T follicular helper cell (primary cell): ENCODE measurements at places on chromosomes 11 and 22.

DNA sequence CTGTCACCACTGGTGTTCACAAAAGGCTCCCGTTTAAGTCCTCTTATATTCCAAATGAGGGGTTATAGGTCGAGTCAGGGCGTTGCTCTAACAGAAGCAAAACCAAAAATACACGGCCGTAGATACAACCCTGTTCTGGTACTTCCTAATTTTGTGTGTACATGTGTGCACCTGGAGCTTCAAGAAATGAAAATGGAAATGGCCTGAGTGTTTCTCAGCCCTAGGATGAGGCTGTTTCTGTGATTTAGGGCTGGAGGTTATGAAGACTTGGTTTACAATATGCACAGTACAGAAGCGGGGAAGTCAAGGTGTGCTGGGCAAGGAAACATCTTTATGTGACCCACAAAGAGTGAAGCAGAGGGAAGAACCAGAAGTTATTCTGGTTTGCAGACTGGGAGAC is 110.4 kb upstream of the OR4B1 start:
- no peak for DNase-seq

DNA sequence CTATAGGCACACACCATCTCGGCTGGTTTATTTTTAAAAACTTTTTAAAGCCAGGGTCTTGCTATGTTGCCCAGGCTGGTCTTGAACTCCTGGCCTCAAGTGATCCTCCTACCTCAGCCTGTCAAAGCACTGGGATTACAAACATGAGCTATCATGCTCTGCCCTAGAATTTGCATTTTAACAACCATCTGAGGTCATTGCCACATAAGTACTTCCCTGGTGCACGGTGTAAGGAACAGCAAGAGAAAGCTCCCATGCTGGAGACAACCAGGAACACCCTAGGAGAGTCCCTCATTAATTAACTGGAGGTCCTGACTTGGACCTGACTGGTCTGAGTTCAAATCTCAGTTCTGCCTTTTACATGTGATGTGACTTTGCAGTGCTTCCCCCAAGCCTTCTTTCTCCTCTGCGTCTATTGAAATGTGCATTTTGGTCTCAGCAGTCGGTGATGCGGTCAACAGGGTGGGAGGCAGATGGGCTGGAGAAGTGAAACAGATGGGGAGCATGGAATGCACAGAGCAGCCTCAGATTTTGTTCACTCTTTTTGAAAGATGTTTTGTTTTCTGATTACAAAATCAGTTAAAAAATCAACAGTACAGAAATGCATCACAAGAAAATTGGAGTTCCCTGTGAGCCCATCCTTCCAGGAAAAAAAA is 146.5 kb downstream of the MYO18B start:
- DNase-seq, result no peak

DNA sequence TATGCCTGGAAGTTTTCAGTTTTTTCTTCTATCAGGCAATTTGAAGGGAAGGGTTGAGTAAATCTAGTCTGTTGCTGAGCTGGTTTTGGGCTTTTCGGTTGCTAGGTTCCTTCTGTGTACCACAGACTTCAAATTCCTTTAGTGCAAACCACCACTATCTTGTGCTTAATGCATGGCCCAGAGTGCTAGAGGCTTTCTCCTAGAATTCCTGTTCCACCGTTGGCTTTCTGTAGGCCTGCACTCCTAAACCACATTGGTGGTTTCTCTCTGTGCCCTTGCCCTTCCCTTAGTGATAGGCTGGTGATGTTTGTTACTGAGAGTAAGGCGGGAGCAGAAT is 47.1 kb upstream of the CTSC start:
- no peak for DNase-seq

GRCh38 chr11:125236072-125236825 is 71.7 kb downstream of the PKNOX2 start:
- no peak for DNase-seq

DNA sequence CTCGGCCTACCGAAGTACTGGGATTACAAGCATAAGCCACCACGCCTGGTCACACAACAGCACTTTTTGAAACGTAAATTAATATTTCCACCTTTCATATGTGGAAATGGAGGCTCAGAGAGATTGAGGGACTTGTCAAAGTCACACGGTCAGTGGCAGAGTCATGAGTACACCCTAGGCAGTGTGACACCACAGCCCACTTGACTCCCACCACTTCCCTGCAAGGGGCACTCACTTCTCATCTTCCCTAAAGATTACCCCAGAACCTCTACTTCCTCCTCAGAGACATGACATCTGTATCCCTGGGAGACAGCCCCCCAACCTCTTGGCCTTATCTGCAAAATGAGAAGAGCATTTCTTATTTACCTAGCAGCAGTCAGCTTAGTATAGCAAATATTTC is 16.5 kb upstream of the MYOD1 start:
- DNase-seq, result no peak

DNA sequence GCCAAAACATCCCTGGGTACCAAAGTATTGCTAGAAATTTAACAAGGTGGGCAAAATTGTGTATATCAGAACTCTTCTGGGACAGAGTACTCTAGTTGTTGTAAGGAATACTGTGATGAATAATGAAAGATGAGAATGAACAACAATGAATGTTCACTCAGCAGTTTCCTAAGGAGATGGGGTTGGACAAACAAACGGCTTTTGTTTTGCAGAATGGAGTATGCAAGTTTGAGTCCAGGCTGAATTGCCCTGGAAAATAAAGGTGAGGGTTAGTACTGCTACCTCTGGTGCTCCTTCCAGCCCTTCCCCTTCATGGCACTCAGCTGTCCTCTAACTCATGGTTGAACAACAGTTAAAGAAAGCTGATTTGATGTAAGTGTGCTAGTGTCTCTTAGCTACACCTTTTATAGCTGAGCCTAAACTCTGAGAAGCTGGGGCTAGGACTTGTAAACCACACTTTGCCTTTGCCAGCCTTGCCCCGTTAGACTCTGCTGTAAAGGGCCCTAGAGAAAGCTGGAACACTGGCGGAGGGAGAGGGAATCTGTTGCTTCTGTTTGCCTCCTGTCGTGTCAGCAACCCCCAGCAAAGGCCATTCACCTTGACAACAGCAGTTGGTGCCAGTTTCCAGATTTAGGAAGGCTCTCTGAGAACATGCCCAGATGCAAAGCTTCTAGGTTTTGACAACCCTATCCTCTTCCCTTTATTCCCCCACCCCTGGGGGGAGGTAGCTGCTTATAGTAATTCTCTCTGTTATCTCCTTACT is 41.2 kb upstream of the POLD3 start:
- DNase-seq, result no peak

DNA sequence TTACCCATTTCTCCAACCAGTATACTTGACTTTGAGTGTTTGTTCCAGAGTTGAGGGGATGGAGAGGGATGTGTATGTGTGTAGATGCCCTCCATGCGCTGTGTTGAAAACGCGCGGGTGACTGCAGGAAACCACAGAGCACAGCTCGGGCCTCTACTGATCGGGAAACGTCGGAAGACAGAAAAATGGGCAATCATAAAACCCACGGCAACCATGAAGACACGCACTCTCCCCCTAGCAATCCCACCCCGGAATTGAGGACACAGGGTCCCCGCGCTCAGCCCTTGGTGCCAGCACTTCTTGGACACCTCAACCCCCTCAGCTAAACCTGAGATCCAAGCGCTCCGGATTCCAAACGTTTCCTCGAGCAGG is 251 bp upstream of the UQCC3 start:
- no peak for DNase-seq

GRCh38 chr11:114183044-114183511 is 113.1 kb upstream of the NNMT start:
- peak; percentile 14 for DNase-seq

- DNase-seq, result no peak
Measured at GRCh38 chr22:23113067-23113846, 28.5 kb downstream of the RSPH14 start.

DNA sequence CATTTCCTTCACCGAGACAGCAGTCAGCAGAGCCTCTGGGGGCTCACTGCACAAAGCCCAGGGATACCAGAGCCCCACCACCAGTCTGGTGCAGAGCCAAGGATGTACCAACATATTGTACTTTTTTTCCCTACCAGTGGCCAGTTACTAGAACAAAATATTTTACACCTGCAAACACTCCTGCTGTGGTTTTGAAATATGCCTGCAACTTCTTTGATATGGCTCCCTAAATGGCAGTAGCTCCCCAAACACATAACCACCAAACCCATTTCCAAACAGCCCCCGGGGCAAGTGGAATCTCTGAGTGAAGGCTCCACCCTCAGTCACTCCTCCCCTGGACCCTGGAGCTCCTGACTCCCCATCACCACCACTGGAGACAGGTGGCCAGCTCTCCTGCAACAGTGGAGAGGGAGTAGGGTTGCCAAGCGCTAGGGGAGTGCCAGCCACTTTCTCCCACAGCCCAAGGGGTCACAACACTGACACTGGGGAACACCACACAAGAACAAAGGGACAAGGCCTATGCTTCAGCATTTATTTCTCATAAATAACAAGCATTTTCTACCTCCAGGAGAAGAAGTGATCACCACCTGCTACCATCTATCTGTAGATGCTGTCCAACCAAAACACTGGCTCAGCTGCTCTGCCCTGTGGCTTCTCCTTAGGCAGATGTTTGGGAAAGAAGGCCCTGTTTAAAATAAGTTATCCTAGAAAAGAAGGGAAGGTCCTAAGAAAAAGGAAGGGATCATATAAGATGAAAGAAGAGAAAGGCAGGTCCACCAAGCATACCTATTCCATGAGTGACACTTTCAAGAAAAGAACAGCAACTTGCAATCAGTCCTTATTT is 15.1 kb downstream of the DGCR2 start:
- no peak for DNase-seq

DNA sequence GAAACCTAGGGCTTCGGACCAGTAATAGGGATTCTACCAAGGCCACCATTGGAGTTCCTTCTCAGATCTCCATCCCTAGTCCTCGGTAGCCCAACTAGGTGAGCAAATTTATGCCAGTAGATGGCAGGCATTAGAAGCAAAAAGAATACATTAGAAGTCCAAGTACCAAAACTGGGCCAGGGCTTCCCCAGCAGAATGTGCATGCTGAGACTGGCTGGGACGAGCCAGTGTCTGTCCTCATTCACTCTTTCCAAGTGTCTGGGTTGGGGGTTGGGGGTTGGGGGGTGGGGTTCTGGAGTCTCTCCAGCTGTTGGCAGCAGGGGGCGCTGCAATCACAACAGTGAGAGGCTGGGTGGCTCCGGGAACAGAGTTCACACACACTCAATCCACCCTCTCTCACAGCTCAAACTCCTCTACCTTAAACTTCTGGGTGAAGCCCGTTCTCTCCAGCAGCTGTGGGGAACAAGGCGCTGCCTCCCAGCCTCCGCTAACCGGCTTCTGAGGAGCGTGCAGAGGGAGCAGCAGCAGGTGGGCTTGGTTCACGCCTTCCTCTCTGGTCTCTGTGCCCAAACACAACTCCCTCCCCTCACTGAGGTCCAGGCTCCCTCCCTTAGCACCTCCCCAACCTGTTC is 57.5 kb downstream of the BTG4 start:
- DNase-seq, result no peak

GRCh38 chr11:128901653-128902514 is 10.7 kb downstream of the KCNJ5 start:
- DNase-seq, result no peak

GRCh38 chr11:58629857-58630256 is 7.4 kb downstream of the CNTF start:
- no peak for DNase-seq

GRCh38 chr11:133520707-133521106 is 11.6 kb downstream of the OPCML start:
- DNase-seq, result no peak

DNA sequence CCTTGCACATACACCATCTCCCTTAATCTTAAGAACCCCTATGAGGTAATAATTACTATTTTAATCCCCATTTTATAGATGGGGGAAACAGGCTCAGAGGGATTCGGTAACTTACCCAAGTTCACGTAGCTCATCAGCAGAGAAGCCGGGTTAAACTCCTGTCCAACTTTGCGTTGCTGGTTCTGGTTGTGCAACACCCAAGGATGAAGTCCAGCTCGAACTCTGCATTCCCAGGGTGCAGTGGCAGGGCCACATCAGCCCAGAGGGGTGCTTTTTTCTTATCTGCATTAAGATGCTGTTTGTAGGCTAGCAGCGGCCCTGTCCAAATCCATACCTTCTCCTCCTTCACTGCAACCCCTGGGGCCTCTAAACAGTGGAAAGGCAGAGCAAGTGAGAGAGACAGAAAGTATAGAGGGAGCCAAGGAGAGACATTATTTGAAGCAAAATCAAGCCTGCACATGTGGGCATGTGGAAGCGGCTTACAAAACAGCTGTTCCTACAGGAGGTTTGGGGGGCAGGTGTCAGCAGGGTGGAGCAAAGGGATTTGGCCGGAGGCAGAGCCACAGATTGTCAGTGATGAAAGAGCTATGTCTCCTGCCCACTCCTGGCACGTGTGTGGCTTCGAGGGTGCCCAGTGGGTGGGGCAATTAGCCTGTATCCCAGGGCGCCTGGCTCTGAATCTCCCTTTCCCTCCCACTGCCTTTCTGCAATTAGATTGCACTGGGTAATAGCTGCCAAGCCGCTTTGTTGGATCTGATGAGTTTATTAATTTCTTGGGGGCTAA is 129.5 kb upstream of the TBCEL start:
- no peak for DNase-seq

- no peak for DNase-seq
Measured at GRCh38 chr22:31952094-31952401, 7.7 kb downstream of the YWHAH start.

DNA sequence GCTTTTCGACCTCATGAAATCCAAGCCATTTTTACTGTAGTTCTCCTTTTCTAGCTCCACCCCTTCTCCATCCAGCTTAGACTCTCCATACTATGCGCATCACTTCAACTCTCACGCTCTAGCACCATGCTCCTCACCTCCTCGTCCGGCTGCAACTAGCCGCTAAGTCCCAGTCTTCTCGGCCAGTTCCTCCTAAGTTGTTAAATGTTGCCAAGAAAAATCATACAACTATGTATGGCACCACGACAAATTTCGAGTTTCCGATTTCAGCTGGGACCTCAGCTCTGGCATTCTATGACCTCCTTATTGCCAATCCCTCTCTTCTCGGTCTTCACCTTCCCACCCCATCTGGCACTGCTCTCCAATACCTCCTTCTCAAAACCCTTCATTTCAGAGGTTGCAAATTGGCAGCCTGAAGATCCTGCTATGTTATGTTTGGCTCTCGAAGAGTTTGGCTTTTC is 1.0 kb downstream of the ZNF70 start:
- no peak for DNase-seq

DNA sequence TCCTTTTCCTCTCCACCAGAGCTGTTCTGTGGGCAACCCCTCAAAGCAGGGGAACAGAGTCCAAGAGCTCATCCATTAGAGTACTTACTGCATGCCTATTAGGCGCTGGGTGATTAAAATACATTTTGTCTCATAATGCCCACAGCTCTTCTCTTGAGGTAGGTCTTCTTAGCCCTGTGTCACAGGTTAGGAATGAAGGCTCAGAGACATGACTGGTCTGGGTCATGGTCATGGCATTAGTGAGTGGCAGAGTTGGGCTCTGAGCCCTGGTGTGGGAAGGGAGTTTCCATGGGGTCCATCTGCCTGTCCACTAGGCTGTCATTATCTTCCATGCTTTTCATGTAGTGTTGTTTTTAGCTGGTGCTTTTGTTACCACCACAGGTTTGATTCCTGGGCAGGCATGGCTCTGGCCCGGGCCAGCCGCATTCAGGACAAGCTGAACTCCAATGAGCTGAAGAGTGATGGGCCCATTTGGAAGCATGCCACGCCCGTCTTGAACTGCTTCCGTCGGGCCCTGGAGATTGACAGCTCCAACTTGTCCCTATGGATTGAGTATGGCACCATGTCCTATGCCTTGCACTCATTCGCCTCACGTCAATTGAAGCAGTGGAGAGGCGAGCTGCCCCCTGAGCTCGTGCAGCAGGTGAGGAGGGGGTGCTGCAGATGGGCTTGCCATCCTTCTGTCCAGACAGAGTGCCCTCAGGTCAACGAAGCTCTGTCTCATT is 76.1 kb downstream of the CABIN1 start:
- no peak for DNase-seq

GRCh38 chr11:8807544-8808225 is 103.3 kb upstream of the AKIP1 start:
- no peak for DNase-seq
